ENCODE measurements at places on chromosomes 7 and 10. TPM values are rescaled to one million over a fixed set of nuclear protein-coding genes. Genes with fewer than 3 reads are reported as not detected.

The ZNF467 gene
- 1.7 TPM for total RNA-seq

The NEURL1 gene
- 0.06 TPM for total RNA-seq

The GDF10 gene
- not detected for total RNA-seq

The AKAP9 gene
- 28.6 TPM for total RNA-seq

The MAGI2 gene
- 8.6 TPM for total RNA-seq

The DDX21 gene
- 87.7 TPM for total RNA-seq

The TSC22D4 gene
- total RNA-seq, result 53.4 TPM

The CYP26C1 gene
- not detected for total RNA-seq

The EN2 gene
- not detected for total RNA-seq

The HOXA3 gene
- total RNA-seq, result 1.4 TPM

The SFRP4 gene
- total RNA-seq, result not detected

The AGAP4 gene
- 3.5 TPM for total RNA-seq

The ZMYND11 gene
- 53.6 TPM for total RNA-seq

The LRRC17 gene
- 4.7 TPM for total RNA-seq

The HOXA1 gene
- total RNA-seq, result 0.39 TPM

The SLC29A3 gene
- total RNA-seq, result 3.6 TPM

The EPDR1 gene
- total RNA-seq, result not detected

The KLLN gene
- total RNA-seq, result 0.78 TPM

The BBIP1 gene
- total RNA-seq, result 26.1 TPM

The INHBA gene
- total RNA-seq, result 29.9 TPM

The AGAP5 gene
- total RNA-seq, result 2.2 TPM

The CTAGE6 gene
- total RNA-seq, result not detected

The ATRNL1 gene
- not detected for total RNA-seq

The CALML3 gene
- not detected for total RNA-seq

The TMEM209 gene
- total RNA-seq, result 17.0 TPM

The ELAPOR2 gene
- total RNA-seq, result not detected

The TYW1B gene
- 3.8 TPM for total RNA-seq

The TMEM72 gene
- not detected for total RNA-seq

The LBX1 gene
- not detected for total RNA-seq

The SLC39A12 gene
- total RNA-seq, result not detected
